ENCODE measurements at places on chromosomes 6 and 20. TPM values are rescaled to one million over a fixed set of nuclear protein-coding genes. Genes with fewer than 3 reads are reported as not detected.

Gene C6orf163
- 6.5 TPM for total RNA-seq

DNA sequence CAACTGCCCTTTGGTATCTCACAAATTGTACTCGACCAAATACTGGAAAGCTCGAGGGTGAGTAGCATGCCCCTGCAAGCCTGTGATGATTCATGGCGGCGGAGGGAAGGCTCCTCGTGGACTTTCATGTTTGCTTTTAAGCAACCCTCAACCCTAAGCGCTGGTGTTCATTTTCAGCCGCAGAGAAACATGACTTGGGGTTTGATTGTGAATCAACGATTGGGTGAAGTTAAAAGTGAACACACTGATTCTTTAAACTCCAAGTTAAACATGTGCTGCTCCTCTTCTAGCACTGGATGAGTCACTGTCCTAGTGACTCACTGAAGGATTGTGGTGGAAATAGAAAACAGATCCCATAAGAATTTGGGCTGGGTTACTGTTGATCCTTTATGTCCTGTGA is 8.3 kb downstream of the CD109 start:
- H3K36me3 ChIP-seq = no peaks in the 10 kb centered on the region
- H3K4me1 ChIP-seq = no peaks in the 10 kb centered on the region
- no peaks in the 10 kb centered on the region for H3K27me3 ChIP-seq
- no peak for DNase-seq
- no peak overlapping the region for H3K27ac ChIP-seq

Gene MOG
- 22.6 TPM for total RNA-seq

GRCh38 chr6:169885131-169885530 is 133.7 kb downstream of the ERMARD start:
- H3K4me1 ChIP-seq = peaks cover 3% of the 10 kb centered on the region
- DNase-seq = no peak
- no peak overlapping the region for H3K27ac ChIP-seq
- H3K4me3 ChIP-seq = no peak overlapping the region
- H3K27me3 ChIP-seq = no peaks in the 10 kb centered on the region

DNA sequence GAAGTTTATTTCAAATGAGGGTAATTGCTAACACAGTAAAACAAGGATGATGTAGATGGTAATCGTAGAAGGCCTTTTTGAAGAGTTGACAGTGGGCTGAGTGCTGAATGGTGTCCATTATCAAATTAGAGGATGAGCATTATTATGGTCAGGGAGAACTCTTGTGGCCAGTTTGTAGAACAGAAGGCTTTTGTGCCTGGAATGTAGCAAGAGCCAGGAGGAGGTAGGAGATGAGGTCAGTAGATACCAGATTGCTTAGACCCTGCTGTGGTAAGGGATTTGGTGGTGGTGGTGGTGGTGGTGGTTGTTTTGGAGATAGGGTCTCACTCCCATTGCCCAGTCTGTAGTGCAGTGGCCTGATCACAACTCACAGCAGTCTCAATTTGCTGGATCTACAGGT is 6.2 kb downstream of the CSE1L start:
- H3K36me3 ChIP-seq = peaks cover 3% of the 10 kb centered on the region
- DNase-seq = no peak
- H3K4me3 ChIP-seq = no peak overlapping the region

DNA sequence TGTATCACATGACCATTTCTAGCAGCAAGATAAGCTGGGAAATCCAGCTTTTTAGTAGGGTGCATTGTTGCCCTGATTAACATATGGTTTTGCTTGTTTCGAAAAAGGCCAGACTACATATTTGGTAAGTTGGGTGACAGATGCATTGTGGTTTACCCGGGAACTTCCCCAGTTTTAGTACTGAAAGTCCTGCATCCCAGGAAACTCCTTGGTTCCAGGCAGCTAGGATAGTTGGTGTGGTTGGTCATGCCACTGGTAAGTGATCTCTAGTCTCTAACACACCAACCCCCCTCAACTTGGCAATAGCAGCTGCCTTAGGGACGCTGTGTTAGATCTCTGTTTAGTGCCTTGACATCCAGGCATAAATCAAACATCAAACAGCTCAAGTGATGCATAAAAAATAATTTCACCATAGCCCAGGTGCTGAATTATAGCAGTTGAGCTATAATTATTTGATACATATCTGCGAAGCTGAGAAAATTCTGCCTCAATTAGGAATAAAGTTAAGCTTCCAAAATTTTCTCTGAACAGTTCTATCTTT is 216.5 kb downstream of the TFAP2C start:
- no peaks in the 10 kb centered on the region for H3K36me3 ChIP-seq
- no peak overlapping the region for H3K27ac ChIP-seq
- peaks cover 7% of the 10 kb centered on the region for H3K4me1 ChIP-seq
- H3K27me3 ChIP-seq = no peaks in the 10 kb centered on the region

GRCh38 chr6:127514179-127514772 is 4.9 kb downstream of the MTCL3 start:
- DNase-seq = no peak
- peaks cover 8% of the 10 kb centered on the region for H3K36me3 ChIP-seq
- H3K27ac ChIP-seq = peak overlapping the region; percentile 45
- peak overlapping the region; percentile 75 for H3K4me3 ChIP-seq
- H3K4me1 ChIP-seq = peaks cover 13% of the 10 kb centered on the region

DNA sequence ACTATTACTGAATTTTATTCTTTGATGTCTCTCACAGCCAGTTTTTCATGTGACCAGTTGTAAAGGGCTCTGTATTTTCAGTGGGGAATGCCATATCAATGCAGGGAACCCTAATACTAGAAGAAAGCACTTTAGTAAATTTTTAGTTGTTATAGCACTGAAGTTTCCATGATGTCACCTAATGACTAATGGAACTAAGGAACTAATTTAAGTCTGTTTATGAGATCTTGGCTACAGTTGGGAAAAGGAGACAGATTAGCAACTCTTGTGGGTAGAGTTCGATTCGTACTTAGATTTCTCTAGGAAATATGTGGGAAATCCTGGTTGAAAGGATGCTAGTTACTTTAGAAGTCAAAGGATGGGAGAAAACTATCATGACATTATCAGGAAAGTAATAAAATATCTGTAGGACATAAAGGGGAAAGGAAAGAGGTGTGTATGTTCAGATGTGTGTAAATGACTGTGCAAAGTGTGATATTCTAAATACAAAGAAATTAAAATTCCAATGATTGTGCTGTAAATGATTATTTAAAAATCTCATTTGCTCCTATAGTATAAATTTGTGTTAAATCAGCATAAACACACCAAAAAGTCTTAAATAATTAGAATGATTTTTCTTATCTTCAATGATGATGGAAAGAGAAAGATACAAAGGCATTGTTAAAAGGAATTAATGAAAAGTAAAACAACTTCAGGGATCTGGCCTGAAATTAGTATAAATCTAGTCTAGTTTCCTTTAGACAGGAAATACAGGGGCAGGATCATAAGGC is 103.4 kb downstream of the LRRC1 start:
- H3K27me3 ChIP-seq = no peaks in the 10 kb centered on the region
- no peak overlapping the region for H3K27ac ChIP-seq
- H3K36me3 ChIP-seq = no peaks in the 10 kb centered on the region
- no peak overlapping the region for H3K4me3 ChIP-seq
- DNase-seq = no peak

DNA sequence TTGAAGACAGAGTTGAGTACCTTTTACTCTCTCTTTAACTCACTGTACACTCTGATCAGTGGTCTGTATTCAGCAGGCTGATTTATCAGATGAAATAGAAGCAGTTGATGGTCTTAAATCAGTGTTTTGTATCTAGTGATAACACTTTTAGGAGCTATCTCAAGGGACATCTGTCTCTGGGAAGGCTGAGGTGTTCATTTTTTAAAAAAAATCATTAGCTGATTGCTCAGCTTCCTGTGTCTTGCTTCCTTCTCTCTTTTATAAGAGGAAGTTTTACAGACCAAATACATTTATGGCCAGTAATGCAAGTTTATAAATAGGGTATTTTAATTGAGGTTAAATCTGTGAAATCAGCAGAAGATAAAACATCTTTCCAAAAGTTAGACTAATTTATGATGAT is 12.0 kb upstream of the CCDC170 start:
- no peak overlapping the region for H3K4me3 ChIP-seq
- H3K27ac ChIP-seq = no peak overlapping the region
- no peaks in the 10 kb centered on the region for H3K27me3 ChIP-seq
- no peaks in the 10 kb centered on the region for H3K36me3 ChIP-seq
- H3K4me1 ChIP-seq = no peaks in the 10 kb centered on the region
- DNase-seq = no peak

GRCh38 chr20:51312480-51312783 is 230.1 kb downstream of the NFATC2 start:
- no peaks in the 10 kb centered on the region for H3K36me3 ChIP-seq
- no peak overlapping the region for H3K27ac ChIP-seq
- DNase-seq = no peak
- H3K4me1 ChIP-seq = no peaks in the 10 kb centered on the region

DNA sequence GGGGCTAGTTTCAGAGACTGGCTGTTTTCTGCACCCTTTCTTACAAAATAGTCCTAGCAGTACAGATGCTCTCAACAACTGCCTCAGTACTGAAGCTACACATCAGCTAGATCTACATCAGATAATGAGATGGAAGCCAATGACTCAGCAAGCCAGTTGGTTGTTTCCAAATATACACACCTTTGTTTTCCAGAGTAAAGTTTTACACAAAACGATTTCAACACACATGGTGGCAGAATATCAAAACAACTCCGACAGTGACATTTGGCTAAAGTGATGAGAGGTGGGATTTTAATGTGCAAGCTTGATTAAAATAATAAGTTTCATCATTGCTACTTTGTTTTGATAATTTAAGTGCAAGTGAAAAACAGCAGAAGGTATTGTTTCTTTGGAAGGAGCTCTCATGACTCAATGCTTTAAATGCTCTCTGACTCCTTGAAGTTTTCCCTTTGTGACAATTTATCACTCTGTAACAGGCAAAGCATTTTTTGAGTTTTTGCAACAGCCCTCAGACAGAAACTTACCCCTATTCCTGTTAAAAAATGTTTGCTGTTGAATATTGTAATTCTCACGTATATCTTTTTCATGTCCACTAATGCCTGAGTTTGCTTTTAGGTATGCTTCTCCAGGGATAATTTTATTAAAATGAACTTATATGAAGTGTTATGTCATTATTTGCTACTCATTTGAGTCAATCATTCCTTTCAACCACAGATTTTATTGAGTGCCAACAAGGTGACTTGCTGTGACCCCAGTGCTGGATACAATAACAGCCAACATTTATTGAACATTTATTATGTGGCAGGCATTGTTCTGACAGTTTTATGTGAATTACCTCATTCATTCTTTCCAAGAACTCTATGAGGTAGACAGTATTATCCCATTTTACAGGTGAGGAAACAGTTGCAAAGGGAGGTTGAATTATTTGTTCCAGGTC is 882.0 kb downstream of the TFAP2A start:
- no peaks in the 10 kb centered on the region for H3K27me3 ChIP-seq
- no peaks in the 10 kb centered on the region for H3K4me1 ChIP-seq
- no peak overlapping the region for H3K4me3 ChIP-seq
- H3K27ac ChIP-seq = no peak overlapping the region
- H3K36me3 ChIP-seq = no peaks in the 10 kb centered on the region
- DNase-seq = no peak

Gene HLA-DQA1
- 0.99 TPM for total RNA-seq

Gene TNFAIP3
- 5.1 TPM for total RNA-seq

DNA sequence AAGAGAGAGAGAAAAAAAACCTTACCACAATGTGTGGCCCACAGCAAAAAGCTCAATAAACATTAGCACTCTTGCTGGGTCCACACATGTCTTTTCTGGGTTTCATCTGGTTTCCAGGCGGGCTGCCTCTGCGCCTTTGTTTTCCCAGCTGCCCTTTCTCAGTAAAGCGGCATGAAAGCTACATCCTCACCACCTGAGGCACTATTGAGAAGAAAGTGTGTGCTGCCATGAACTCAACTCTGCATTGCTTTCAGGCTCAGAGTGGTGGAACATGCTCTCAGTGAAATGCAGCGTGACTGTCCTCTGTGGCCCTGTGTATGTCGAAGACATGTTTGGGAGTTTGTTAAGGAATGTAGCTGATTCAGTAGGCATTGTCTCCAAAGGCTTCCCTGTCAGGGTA is 102.3 kb downstream of the LYRM2 start:
- H3K4me3 ChIP-seq = no peak overlapping the region
- no peaks in the 10 kb centered on the region for H3K27me3 ChIP-seq
- DNase-seq = no peak
- no peak overlapping the region for H3K27ac ChIP-seq
- no peaks in the 10 kb centered on the region for H3K36me3 ChIP-seq

- no peak overlapping the region for H3K27ac ChIP-seq
- H3K27me3 ChIP-seq = no peaks in the 10 kb centered on the region
- no peaks in the 10 kb centered on the region for H3K36me3 ChIP-seq
- H3K4me1 ChIP-seq = no peaks in the 10 kb centered on the region
- no peak overlapping the region for H3K4me3 ChIP-seq
- DNase-seq = no peak
Observed at GRCh38 chr6:83051377-83052172, 14.1 kb downstream of the UBE3D start.

Gene PSORS1C1
- total RNA-seq = not detected

DNA sequence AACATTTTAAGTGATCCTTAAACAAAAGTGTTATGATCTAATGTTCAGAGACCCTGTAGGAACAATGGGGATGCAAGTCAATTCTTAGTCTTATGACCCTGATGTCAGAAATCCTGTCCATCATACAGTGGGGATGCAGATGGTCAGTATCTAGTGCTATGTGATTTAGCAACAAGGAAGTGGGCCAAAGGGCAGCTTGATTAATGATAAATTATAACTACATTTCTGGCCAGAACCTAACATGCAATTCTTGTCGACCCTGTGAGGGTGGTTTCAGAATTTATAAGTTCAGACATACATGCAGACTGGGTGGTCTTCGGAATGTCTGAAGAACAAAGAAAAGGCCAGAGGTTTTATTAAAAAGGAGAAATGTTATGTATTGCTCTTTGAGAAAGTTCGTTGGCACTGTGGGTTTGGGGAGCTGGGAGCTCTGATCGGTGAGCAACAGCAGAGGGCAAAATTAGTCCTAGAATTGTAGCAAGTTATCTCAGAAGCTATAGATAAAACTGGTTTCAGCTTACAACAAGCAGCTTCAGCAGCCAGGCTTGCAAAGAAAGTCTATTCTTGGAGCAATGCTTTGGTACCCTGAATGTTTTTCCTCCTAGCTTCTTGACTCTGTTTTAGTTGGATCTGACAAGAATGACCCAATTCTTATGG is 50.8 kb downstream of the RPF2 start:
- no peak for DNase-seq
- no peak overlapping the region for H3K4me3 ChIP-seq
- H3K27ac ChIP-seq = no peak overlapping the region
- H3K27me3 ChIP-seq = no peaks in the 10 kb centered on the region

- peaks cover 55% of the 10 kb centered on the region for H3K36me3 ChIP-seq
- DNase-seq = no peak
- no peak overlapping the region for H3K27ac ChIP-seq
- H3K27me3 ChIP-seq = no peaks in the 10 kb centered on the region
- H3K4me1 ChIP-seq = peaks cover 15% of the 10 kb centered on the region
Observed at GRCh38 chr20:37238426-37238825, 23.2 kb downstream of the GHRH start.

DNA sequence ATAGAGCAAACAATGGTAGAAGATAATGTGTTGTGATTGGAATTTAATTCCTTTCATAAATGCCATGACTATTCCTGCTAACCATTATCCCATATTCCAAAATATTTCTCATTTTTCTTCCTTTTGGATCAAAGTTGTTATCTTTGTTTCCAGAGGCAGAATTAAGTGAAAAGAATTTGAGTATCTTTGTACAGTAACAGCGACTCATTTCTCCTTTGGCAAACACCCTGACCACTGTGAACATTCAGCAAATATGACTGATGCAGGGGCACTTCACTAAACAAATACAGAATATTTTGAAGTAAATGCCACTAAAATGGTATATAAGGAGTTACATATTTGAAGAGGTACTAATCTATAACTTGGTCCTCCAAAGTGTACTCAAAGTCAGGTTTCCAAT is 105.0 kb upstream of the LAMP5 start:
- H3K36me3 ChIP-seq = no peaks in the 10 kb centered on the region
- DNase-seq = no peak
- H3K4me3 ChIP-seq = no peak overlapping the region
- H3K4me1 ChIP-seq = no peaks in the 10 kb centered on the region
- H3K27ac ChIP-seq = no peak overlapping the region
